ENCODE measurements at places on chromosomes 2 and 18.

- DNase-seq = no peak
Observed at GRCh38 chr18:56186319-56186718, 452.1 kb downstream of the TXNL1 start.

GRCh38 chr2:159617646-159618045 lies 1.3 kb upstream of the BAZ2B start:
- DNase-seq = no peak

GRCh38 chr2:156585457-156585856 lies 149.3 kb downstream of the GPD2 start:
- DNase-seq = no peak

GRCh38 chr2:95287806-95288205 lies 9.3 kb upstream of the KCNIP3 start:
- no peak for DNase-seq

DNA sequence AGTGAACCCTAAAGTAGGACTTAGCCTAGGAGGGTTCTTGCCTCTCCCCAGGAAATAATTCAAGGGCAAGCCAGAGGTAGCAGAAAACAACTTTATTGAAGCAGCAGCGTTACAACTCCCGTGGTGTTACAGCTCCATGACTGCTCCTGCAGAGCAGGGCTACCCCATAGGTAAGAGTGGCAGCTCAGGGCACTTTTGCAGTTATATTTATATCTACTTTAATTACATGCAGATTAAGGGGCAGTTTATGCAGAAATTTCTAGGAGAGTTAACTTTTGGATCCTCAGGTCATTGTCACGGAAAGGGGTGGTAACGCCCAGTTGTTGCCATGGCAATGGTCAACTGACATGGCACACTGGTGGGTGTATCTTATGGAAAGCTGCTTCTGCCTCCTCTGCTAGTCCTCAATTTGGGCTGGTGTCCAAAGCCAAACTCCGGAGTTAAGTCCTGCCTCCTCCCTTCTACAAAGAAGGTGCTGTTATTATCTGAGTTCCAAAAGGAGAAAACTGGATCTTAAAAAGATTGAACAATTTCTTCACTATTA lies 1413.0 kb downstream of the DSC3 start:
- no peak for DNase-seq

GRCh38 chr2:54964816-54965215 lies 85.4 kb downstream of the RTN4 start:
- no peak for DNase-seq

GRCh38 chr2:126510960-126511359 lies 145.0 kb upstream of the GYPC start:
- no peak for DNase-seq

- DNase-seq = no peak
Observed at GRCh38 chr2:236686561-236686960, 116.9 kb downstream of the ACKR3 start.

DNA sequence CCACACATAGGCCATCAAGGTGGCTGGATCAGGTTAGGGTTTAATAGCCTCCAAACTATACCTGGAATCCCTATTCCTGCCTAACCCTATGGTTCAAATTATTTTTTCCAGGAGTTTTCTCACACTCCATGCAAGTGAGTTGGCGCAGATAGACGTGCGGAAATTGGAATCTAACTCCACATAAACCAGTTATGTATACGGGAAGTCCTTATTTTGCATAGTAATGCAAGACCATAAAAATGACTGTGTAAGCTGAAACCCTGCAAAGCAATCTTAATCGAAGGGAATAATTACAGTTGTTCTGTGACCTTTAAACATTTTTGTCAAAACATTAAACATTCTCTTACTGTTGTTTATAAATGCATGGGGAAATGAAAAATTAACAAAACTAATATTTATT lies 200.1 kb upstream of the SIX2 start:
- DNase-seq = no peak

- no peak for DNase-seq
Observed at GRCh38 chr2:75787532-75788132, 76.9 kb upstream of the GCFC2 start.

DNA sequence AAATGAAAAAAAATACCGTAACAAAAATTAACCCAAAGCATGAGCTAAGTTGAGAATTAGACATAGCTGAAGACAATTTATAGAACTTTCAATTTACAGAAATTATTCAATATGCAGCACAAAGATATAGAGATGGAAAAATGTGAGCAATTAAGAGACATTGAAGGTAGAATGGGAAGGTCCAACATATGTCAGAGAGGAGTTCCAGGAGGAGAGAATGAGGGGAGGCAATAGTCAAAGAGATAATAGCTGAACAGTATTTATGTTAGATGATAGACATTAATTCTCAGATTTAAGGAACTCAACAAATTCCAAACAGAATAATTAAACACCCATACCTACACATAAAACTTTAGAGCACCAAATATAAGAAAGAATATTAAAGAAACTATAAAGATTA lies 103.0 kb upstream of the MSTN start:
- no peak for DNase-seq

DNA sequence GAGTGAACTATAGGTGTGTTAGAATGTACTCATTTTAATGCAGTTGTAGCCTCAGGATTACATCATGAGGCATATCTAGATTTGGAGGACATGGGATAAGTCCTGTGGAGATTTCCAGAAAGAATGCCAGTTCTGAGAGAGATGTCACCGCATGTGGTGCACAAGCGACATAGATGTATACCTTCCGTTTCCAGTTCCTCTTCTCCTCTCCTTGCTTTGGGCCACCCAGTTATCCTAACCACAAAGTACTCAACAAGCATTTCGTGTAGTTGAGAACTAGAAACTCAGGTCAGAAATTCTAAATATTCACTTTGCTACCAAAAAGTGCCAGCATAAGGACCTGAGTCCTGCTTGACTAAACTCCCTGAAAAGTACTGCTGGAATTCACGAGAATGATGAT lies 66.5 kb downstream of the KCTD18 start:
- DNase-seq = no peak

DNA sequence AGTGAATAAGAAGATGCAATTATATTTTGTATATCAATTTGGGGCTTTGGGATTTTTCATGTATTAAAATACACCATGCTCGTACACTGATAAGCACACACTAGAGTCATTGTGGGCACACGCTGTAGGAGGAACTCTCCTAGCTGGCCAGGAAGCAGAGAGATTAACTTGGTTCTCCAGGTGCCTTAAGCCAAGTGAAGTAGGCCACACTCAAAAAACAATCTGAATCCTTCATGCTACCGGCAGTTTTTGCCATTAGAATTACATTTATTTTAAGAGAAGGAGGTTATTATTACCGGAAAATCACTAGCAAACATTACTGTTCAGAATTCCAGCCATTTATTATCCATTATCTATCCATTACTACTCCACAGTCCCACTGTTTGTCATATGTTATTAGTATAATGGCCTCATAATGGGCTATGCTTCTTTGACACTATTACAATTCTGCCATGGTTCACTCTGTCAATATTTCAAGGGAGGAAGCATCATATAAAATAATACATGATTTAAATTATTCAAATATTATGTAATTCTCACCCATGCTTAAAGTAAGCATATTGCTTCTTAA lies 214.4 kb downstream of the L3MBTL4 start:
- DNase-seq = no peak

GRCh38 chr2:102335871-102336366 lies 19.7 kb upstream of the IL18R1 start:
- DNase-seq = no peak

DNA sequence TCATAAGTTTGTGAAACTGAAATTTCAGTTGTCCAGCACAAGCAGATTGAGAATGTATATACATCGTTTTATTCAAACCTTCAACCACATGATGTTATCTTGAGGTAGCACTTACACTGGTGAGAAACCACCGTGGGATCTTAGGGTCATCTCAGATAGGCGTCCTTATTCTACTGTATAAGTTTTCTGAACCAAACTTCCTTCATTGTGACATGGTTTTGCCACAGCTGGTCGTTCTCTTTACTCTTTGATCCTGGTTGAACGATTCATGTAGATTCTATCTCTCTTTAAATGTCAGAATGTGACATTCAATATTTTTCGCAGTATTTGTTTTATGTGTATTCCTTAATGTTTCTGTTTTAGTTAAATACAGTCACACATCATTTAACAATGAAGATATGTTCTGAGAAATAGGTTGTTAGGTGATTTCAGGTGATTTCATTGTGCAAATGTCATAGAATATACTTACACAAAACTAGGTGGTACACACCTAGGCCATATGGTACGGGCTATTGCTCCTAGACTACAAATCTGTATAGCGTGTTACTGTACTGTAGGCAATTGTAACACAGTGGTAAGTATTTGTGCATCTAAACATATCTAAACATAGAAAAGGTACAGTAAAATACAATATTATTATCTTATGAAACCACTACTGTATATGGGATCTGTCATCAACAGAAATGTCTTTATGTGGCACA lies 17.9 kb upstream of the ARHGAP25 start:
- no peak for DNase-seq

GRCh38 chr2:3001615-3002560 lies 375.7 kb downstream of the EIPR1 start:
- DNase-seq = no peak

DNA sequence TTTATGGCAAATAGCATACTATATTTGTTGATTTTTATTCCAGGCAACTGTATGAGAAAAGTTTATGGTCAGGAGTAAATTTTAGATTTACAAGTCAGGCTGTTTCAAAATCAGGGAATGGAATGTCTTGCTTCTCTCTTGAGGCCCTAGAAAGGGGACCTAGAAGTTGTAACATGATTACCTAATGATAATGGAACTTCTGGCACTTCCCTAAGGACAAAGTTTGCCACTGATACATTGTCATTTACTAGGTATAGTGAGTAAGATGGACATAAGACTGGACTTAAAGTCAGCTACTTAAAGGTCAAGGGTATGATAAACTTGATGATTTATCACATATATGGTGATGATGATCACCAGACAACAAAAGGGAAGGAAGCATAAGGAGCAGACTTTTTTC lies 103.3 kb upstream of the VRK2 start:
- DNase-seq = no peak

GRCh38 chr2:172103471-172104272 lies 972 bp upstream of the DLX2 start:
- no peak for DNase-seq

DNA sequence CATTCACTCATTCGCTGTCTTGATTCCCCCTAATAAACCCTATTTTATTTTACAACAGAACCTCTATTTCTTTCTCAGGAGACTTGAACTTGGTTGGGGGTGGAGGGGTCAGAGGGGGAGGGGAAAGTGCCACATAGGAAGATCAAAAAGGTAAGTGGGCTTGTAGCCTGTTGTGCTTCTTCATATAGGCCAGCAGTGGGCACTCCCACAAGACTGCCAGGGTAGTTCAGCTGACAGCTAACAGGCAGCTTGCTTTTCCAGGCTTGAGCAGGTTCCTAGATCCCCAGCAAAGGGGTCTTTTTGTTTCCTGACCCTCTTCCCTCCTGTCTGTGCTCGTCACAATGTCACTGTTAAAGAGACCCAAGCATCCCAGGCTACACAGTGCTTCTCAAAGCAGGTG lies 829 bp upstream of the KIAA2012 start:
- DNase-seq = no peak

DNA sequence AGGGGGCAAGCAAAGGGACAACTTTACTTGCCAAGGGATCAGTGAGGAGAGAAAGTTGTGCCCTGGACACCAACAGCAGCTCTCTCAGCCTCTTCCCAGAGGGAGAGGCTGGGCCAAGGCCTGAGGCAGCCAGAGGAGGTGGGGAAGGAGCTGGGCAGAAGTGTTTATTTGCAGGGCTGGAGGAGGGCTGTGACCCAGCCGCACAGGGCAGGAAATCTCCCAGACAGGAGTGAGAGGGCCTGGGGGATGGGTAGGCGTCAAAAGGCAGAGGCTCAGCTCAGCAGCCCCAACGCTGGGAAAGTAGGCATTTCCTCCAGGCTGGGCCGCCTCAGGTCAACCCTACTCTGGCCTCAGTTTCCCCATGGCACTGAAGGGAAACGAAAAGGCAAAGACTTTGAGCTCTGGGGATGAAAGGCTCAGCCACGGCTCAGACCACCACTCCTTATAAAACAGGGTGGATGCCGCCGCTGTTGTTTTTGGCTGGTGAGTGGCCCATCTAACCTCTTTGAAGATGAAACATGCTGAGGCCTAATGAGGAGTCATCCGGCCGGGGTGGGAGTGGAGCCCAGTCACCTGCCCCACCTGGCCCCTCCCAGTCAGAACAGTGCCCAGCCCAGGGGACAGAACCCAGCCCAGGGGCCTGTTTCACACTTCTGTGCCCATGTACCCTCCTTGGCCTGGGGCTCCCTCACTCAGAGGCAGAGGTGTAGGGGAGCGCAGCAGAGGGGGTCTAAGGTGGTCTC lies 21.9 kb upstream of the SEMA4C start:
- no peak for DNase-seq

DNA sequence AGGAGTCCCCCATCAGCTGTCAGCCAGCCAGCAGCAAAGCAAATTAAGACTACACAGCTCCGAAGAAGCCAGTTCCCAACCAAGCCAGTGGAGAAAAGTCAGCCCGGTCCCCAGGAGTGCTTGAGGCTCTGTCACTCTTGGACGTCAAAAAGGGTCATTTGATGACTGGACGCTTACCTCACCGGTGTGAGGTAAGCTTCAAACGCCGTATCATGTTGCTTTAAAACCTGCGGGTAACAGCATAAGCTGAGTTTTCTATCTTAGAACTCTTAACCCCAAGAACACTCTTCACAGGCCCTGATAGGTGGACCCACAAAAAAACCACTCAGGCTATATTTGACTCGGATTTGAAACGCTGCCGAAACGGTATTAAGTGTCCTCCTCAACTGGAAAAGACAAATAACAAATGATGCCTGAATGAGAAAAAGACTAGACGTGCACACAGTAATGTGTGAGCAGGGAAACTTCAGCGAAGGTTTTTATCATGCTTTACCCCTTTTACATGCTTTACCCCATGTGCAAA lies 682 bp upstream of the LNPK start:
- DNase-seq = no peak

GRCh38 chr2:214830794-214831346 lies 21.4 kb upstream of the BARD1 start:
- DNase-seq = no peak

DNA sequence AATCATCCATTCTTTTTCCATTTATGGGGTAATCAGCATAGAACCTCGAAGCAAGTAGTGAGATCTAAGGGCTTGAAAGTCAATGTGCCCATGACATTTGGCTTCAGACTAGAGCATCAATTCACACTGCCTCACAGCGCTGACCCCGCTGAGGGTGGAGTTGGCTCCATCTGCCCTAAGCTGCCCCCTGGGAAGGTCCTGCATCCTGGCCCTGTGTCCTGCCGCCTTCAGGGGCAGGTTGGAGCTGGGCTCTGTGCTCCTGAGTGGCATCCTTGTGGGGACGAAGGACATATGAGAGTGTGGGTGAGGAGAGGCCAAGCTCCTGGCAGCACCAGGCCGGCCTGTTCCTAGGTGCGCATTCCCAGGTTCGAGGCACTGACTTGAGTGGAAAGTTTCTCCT lies 249.4 kb downstream of the FHOD3 start:
- DNase-seq = no peak

GRCh38 chr18:11179959-11180519 lies 30.7 kb upstream of the PIEZO2 start:
- no peak for DNase-seq

All from stimulated activated CD8-positive, alpha-beta memory T cell treated with anti-CD3 and anti-CD28 coated beads, Interleukin-7, amount 100 ng/mL, for 1 hour (primary cell).